Fibroblast of skin of scalp (primary cell): ENCODE measurements at places on chromosomes 2 and 18.

DNA sequence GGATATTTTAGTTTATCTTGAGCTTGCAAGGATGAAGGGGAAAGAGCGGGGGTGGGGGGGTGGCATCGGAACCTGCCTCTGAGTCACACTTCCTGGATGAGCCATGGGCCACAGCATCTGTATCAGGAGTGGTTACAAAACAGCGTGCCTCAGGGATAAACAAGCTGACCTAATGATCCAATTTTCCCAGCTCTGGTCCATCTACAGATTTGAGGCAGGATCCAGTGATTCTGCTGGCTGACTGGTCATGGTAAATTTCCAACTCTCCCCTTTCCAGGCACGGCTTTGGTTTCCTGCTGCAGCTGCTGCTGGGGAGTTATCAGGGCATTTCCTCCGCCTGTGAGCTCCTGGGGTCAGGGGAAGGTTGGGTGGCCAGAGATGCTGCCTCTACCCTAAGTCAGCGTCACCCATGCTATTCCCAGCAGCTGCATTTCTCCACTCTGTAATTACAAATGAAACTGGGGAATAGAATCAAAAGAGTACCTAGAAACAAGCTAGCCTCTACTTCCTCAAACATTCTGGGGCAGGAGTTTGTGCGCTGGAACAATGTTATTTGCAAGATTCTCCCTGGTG, 4.7 kb upstream of the HPCAL1 start:
- peak; percentile 47 for DNase-seq

DNA sequence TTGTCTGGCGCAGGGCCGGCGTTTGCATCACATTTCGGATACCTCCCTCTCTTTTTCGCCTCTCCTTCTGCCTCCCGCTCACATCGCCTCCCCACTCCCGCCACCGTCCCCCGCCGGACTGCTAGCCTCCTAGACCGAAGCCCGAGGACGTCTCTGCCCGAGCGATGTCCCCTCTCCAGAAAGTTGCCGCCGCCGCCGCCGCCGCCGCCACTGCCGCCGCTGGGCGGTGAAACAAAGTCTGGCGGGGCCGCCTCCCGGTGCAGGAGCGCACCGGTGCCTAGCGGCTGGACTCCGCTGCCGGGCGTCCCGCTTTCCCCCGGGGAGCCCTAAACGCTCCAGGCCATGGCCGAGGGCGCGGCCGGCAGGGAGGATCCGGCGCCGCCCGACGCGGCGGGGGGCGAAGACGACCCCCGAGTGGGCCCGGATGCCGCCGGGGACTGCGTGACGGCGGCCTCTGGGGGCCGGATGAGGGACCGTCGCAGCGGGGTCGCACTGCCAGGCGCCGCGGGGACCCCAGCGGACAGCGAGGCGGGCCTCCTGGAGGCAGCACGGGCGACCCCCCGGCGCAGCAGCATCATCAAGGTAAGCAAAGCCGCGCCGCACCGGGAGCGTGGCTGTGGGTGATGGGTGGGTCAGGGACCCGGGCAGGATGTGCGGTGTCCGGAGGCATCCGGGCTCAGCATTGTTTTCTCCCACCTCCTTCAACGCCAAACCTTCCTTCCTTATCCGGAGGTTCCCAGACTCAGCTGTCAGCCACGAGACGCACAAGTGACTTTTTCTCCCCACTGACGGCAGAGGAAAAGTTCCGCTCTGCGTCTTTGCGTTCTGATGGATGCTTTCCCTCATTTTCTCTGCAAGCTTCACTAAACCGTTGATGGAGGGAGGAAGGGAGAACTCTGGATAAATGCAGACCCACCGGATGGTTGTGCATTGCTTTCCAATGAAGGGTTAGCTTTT, 643 bp downstream of the PLCL1 start:
- no peak for DNase-seq

DNA sequence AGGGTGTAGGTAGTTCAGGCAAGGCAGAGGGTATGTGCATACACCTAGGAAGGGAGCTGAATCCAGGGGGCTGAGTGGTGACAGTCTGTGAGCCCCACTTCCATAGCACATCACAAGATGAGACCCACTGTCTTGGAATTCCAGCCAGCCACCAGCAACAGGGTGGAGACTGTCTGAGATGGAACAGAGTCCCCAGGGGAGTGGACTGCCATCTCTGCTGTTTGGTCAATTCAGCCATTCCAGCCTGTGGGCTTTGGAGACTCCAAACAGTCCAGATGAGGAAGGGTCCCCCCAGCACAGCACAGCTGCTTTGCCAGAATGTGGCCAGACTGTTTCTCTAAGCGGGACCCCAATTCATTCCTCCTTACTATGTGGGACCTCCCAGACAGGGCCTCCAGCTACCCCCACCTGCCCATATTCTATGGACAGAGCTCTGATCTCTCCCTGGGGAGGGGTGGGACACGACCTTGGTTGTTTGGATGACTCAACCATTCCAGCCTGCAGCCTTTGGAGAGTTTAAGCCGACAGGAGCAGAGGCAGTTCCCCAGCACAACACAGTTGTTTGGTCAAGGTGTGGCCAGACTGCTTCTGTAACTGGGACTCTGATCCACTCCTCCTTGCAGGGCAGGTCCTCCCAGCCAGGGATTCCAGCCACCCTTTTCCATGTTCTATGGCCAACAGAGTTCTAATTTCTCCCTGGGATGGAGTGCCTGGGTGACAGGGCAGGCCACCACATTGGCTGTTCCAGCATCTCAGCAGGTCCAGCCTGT, 178.0 kb downstream of the RND3 start:
- DNase-seq, result no peak

DNA sequence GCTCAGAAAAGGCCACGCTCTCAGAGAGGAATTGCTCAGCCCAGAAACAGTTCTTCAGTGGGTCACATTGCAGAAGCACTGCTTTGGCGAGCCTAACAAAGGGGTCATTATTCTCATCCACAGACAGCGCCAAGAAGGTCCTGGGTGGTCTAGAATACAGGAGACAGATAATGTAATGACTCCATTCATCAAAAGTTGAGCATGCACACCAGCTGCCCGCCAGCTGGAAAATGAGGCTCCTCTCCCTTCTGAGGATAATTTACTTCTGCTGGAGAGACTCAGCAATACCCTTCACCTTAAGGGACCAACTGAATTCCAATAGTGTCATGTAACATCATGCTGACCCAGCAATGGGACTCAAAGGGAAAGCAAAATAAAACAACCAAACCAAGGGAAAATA, 79.9 kb downstream of the TRIB2 start:
- DNase-seq, result no peak

GRCh38 chr2:26269571-26270158, 24.9 kb downstream of the HADHB start:
- DNase-seq, result no peak

GRCh38 chr2:222355860-222356259, 57.1 kb upstream of the PAX3 start:
- DNase-seq, result peak; percentile 70

DNA sequence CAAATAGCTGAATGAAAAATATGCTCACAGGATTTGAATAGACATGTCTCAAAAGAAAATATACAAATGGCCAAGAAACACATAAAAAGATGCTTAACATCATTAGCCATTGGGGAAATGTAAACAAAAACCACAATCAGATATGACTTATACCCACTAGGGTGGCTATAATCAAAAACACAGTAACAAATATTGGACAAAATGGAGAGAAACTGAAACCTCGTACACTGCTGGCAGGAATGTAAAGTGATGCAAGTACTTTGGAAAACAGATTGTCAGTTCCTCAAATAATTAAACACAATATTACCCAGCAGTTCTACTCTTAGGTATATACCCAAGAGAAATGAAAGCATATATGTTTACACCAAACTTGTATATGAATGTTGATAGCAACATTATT, 213.0 kb downstream of the PHLPP1 start:
- DNase-seq, result peak; percentile 24

- DNase-seq, result no peak
Measured at GRCh38 chr2:9812945-9813311, 30.3 kb upstream of the TAF1B start.

DNA sequence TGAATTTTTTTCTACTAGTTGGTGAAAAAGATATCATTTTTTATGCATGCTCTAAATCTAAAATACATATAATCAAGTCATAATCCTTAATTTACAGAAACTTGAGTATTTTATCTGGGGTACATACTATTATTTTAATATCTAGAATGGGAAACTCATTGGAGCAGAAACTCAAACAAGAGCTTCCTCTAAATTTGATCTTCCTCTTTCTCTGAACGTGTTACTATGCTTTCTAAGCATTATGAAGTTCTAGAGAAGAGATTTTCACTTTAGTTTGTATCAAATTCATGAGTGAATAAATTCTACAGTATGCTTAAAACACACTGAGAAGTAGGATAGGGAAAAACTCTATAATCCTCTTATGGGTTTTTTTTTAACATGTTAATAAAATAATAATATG, 20.6 kb upstream of the SLC38A11 start:
- DNase-seq, result no peak

GRCh38 chr18:25518716-25519053, 166.7 kb upstream of the ZNF521 start:
- DNase-seq, result no peak

DNA sequence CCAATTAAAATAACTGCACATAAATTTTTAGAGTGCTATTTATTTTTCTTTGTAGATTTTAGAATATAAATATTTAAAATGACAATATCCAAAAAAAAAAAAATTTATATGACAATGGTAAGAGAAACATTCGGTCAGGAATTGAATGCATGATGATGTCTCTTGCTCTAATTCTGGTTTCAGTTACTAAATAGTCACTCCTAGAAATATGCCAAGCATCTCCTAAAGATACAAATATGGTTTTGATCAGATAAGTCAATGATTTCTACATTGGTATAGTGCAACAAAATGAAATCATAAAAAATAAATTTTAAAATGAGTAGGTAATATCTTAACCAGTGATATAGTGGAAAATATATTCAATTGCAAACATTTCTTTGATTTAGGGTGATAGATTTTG, 95.9 kb upstream of the ACKR3 start:
- peak; percentile 76 for DNase-seq

DNA sequence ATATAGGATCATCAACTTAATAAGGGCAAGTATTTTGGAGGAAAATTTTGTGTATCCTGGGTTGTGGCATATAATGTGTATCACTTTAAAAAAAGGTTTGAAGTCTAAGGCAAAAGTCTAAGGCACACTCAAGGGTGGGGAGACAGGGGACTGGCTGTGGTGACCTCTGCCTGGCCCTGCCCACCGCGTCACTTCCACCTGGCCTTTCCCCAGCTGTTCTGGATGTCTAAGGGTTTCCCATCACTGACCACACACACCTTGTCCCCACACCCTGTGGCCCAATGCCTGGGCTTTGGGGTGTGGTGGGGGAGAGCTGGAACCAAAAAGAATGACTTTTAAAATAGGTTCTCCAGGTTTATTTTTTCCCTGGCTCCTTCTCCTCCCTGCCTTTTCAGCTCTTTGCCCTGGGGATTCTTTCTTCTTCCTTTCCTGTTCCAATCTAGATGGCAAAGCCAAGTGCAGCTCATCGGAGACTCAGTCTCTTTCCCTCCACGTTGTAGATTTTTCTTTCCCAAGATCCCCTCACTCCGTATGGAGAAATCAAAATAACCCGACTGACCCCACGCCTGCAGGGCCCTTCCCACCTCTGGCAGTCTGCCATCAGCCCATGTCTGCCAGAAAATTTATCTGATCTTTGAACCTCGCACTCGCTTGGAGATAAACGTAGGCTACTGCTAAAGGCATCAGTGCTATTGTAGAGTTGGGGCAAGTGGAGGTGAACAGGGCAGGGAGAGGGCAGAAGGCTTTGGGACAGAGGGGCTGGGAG, 257.2 kb downstream of the DYSF start:
- no peak for DNase-seq

GRCh38 chr2:152432206-152432653, 97.3 kb downstream of the FMNL2 start:
- peak; percentile 72 for DNase-seq

DNA sequence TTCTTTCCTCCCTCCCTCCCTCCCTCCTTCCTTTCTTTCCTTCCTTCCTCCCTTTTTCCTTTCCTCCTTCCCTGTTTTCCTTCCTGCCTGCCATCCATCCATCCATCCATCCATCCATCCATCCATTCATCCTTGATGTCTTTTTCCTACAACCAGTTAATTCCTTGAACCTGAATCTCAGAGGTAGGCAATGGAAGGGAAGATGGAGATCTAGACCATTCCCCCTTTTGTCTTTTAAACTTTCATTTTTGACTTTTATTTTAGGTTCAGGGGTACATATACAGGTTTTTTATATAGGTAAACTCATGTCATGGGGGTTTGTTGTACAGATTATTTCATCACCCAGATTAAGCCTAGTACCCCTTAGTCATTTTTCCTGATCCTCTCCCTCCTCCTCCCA, 97.4 kb downstream of the OSBPL6 start:
- DNase-seq, result no peak

DNA sequence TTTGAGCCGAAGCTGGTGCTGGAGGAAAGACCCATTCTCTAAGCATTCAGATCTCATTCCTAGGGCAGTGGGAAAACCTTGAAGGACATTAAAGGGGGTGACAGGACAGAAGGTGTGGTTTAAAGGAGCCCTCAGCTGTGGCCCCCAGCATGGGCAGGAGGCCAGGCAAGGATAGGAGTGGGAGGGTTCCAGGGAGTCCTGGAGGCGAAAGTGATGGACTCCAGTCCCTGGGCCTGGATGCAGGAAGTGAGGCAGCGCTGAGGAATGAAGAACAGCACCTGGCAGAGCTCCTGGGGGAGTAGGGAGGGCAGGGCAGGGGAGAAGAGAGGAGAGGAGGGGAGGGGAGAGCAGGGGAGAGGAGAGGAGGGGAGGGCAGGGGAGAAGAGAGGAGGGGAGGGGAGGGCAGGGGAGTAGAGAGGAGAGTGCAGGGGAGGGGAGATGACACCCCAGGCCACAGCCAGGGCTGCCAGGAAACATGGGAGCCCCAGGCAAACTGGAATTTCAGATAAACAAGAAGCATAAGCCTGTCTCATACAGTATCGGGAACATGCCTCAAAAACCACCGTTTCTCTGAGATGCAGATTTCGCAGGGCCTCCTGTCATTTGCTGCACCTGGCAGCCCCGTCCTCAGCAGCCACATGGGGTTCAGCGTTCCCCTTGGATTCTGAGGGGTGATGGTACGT, 5.7 kb downstream of the RAMP1 start:
- DNase-seq, result peak; percentile 27

DNA sequence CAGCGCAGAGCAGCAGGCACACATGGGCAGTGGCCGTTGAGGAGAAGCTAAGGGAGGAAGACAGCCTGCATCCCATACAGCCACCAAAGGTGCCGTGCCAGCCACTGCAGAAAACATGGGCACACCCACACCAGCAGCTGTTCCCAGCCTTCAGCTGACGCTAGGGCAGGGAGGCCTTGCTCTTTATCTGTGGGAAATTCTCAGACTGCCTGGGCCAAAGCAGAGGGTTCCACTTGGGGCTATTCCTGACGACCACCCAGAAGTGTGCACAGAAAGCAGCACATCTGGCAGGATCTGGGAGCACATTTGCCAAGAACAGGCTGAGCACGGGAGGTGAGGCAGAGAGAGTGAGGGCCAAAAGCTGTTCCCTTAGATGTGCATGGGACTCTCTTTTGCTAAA, 101.3 kb upstream of the SOX11 start:
- no peak for DNase-seq

DNA sequence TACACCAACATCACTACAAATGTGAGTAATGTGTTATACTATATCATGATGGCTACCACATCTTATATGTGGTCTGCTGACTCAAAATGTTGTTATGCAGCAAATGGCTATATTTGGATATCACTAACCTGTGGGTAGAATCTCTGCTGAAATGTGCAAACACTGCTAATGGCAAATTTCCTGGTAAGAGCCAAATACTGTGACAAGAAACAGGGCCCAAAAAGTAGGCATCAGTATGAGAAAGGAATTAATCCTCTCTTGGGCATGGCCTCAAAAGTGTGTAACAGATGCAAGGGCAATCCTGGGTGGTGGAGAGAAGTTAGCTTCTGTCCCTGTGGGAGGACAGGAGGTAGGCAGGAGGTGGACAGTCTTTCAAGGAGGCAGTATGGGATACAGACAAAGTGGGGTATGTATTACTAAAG, 13.3 kb downstream of the ATF2 start:
- DNase-seq, result peak; percentile 86
